ENCODE measurements at places on chromosomes 1 and 21.

DNA sequence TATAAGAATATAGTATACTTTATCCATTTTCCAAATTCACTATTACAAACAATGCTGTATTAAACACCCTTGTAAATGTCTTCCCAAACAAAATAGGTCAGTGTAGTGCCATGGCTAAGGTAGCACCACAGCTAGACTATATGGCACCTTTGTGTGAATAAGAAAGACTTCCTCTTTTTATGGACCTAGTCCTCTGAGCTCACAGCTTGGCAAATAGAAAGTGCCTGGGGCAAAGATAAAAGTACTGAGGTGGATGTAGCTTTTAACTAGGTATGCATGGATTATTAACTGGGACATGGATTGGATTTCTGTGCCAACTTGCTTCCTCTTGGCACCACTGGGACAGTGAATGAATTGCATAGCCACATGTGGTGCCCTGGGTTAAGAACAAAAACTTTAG is 25.0 kb downstream of the HRNR start:
- no peak for DNase-seq

- DNase-seq: no peak
Measured at GRCh38 chr1:247467129-247467528, 9.2 kb upstream of the OR2B11 start.

- DNase-seq: peak; percentile 68
Measured at GRCh38 chr1:33255347-33256220, 708 bp upstream of the ZNF362 start.

DNA sequence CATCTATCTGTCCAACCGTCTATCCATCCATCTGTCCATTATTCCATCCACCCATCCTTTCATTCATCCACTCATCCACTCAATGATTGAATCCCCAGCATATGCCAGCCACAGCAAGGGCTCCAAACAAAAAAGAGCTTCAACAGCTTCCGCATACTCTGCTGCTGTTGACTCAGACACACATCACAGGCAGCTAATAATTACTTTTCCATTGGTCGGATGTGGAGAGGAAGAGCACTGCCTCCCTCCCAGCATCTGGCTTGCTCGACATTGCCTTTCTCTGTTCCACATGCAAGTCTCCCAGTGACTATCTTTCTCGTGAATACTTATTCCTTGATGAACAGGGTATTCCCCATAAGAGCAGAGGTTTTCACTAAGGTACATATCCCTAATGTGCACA is 176.5 kb downstream of the HIVEP3 start:
- DNase-seq: no peak

DNA sequence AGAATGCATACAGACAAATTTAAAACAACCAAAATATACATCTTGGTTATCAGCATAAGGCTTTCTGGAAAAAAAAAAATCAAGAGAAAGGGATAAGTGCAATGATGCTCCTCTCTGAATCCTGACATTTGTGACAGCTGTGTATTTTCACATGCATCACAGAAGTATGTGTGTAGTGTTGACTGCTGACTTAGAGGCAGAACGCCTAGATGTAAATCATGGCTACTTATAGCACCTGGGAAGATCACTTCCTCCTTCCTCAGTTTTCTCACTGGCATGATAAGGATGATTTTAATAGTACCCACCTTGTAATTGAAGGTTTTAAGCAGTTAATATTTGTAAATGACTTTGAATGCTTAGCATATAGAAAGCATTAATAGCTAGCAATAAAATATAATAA is 112.5 kb downstream of the MRPL39 start:
- no peak for DNase-seq

GRCh38 chr1:197284966-197285365 is 16.9 kb downstream of the CRB1 start:
- DNase-seq: no peak

- DNase-seq: no peak
Measured at GRCh38 chr1:161039546-161039945, 782 bp upstream of the TSTD1 start.

GRCh38 chr1:10965546-10966226 is 46.8 kb upstream of the TARDBP start:
- no peak for DNase-seq

DNA sequence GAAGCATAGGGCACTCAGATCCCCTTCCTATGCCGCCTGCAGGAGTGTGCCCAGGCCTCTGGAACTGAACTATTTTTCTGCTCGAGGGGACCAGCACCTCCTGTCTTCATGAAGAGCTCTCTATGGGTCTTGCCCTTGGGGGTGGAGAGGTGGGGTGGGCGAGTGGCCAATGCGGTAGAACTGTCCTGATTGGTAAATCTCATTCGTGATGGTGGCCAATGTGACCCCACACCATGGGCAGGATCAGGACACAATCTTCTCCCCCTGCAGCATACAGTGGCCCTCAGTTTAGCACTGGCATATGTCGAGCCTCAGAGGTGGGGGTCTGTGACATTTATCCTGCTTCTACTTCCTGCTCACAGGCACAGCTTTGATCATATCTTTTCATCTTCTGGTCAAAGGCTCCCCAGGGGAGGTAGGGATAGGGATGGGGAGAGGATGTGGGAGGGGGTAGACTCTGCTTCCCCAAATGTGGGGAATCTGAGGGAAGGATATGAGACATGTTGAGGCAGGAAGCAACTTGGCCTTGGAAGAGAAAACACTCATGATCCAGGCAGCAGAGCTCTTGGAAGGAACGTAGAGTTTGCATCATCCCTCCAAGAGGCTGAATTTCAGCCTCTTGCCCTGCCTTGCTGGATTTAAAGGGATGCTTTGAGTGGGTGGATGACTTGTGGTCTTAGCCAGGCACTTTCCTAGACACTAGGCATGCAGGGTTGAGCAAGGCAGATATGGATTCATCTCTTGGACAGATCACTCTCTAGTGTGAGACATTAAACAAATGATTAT is 81.8 kb downstream of the LAMC2 start:
- no peak for DNase-seq

- no peak for DNase-seq
Measured at GRCh38 chr1:70140894-70141293, 64.5 kb downstream of the LRRC40 start.

DNA sequence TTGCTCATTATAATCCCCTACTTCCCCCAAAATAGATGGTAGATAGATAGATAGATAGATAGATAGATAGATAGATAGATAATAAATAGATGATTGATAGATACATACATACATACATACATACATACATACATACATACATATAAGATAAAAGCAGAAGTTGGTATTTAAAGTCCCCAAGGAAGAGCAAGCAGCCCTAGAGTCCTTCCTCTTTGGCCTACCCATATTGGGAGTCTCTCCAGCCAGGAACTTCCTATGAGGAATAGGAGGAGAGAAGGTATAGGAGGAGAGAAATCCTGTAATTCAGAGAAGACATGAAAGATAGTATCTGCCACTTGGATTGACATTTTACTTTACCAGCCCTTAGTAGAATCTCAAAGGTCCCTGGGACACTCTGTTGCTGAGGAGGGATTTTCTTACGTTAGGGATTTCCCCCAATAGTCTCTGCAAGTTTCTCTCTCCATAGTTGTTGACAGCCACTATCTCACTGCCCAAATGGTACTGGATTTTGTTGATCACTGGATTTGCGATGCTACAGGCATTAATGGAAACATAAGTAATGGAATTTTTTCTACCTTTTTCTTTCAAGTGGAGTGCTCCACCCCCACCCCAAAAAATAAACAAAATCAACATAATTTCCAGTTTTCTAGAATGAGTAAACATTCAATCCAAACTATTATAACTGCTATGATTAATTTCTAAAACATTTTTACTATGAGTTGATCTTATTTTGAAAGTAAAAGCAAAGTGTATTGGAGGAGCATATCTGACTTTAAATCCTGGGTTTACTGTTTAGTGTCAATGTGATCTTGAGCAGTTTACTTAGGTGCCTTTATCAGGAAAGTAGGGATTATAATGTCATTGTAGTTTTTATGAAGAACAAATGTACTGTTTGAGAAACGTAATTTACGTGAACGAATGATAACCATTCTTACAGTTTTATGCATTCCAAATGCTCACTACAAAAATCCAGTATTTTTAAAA is 93.2 kb upstream of the TNFSF4 start:
- DNase-seq: no peak

DNA sequence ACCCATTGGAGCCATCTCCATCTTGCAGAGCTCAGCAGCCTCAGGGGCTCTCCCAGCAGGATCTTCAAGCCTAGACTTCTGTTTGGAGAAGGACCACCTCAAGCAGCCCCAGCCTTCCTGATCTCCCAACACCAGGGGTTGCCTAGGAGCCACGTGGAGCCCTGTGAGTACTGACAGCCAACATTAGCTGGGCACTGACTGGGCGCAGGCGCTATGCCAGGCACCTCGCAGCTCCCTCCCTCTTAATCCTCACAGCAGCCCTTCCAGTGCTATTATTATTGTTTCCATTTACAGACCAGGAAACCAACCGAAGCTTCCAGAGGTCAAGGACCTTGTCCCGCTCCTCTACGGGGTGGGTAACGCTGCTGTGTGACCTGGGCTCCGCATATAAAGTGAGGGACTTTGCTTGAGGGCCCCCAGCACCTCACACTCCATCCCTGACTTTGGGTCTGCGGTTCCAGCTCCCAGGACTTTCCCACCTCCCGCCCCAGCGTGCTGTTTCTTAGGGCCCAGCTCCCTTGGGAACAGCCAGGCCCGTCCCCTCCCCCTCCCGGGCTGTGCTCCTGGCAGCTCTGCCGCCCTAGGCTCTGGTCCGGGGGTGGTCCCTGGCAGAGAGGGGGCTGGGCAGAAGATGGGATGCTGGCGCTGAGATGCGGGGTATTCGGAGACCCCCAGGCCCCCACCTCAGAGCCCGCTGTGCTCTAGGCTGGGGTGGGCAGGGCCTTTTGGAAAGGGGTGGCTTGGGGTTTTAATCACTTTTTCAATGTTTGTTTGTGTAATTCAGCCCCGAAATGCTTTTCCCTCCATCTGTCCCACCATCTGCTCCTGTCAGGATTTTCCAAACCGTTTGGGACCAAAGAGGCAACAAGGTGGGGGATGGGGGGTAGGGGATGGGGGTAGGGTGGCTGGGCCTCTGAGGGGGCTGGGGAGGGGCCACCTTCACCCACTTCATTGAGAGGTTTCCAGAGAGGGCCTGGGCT is 4.1 kb upstream of the HPCA start:
- no peak for DNase-seq

- no peak for DNase-seq
Measured at GRCh38 chr1:202671399-202671798, 38.9 kb downstream of the SYT2 start.

DNA sequence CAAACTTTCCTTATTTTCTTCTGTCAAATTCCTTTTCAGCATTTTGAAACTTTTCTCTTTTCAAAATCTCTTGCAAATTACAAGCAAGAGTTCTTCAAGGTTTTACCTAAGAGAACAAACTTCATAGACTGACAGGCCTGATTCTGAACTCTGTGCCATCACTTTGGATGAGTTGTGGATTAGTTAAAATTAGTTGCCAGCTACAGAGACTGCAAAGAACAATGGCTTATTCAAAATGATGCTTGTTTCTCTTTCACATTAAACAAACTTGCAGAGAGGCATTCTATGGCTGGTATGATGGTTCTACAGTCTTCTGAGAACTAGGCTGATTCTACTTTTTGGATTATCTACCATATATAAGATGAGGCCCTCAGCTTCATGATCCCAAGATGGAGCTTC is 3.8 kb downstream of the LRRC8B start:
- no peak for DNase-seq

- DNase-seq: no peak
Measured at GRCh38 chr1:20485527-20486456, at the start of gene CAMK2N1. Gene CAMK2N1 (minus strand): TSS chr1:20486210. CDS start chr1:20485379, 831 bp downstream.

GRCh38 chr1:47865881-47866535 is 131.2 kb downstream of the TRABD2B start:
- no peak for DNase-seq

DNA sequence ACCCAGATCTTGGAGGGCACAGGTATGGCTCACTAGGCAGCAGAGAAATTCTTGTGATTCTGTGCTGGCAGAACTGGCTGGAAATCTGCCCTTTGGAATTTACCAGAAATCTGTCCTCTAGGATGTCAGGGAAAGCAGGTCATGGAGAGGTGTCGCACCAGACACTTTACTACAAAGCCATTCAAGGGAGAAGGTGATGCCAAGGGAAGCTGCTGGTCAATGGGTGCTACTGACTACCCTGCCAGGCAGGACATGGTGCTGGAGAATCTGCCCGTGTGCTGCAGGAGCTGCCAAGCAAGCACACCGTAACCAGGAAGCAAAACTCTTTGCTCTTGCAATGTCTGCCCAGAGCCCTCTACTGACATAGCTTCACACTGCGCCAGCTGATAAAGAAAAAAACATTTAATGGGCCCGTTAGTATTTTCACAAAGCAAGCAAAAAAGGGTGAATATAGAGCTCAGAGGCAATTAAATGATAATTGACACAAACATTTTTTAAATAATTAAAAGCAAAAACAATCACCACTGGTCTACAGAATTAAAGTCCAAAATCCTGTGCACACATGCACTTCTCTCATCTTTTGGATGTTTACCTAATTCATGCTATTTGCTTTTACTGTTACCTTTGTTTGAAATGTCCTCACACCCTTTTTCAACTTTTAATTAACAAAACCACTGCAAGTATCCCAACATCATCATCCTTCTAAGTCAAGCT is 7.2 kb upstream of the FBXO28 start:
- DNase-seq: no peak

DNA sequence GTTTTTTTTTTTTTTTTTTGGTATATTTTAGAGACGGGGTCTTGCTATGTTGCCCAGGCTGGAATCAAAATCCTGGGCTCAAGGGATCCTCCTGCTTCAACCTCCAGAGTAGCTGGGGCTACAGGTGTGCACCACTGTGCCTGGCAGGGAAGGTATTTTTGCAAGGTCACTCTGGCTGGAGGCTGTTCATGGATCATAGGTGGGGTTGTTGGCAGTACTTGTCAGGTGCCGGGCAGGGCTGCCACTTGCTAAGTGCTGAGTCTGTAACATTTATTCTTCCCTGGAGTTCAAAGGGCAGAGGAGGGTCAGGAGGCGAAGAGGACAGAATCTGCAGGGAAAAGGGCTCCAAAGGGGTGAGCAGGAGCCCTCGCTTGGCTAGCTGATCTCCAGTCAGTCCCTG is 24.1 kb downstream of the A3GALT2 start:
- DNase-seq: no peak

- no peak for DNase-seq
Measured at GRCh38 chr1:210185063-210185462, 47.5 kb upstream of the SERTAD4 start.

DNA sequence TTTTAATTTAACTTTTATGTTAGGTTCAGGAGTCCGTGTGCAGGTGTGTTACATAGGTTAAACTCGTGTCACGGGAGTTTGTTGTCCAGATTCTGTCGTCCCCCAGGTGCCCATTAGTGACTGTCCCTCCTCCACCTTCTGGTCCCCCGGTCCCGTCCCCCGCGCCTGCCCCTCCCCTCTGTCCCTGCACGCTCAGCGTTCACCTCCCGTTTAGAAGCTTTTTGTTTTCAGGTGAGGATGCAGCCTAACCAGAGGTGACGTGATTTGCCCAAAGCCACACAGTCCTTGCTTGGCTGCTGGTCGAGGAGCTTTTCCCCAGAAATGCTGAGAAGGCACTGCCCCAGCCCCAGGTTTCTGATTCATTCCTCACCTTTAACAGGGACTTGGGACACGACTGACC is 844 bp downstream of the C1orf146 start:
- no peak for DNase-seq

DNA sequence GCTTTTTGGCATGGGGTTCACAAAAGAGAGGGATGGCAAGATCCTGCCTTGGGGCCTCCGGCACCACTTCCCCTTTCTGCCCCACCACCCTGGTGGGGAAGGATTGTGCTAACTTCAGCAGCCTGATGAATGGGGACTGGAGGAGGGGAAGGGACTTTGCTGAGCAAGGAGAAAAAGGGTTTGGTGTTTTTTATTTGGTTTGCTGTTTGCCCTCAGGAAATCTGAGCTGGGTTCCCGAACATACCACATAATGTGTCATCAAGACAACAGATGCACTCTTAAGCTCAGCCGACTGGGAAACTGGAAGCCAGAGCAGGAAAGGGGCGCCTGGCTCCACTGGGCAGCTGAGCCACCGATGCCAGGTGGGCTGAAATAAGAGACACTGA is 19.8 kb downstream of the OLFML2B start:
- DNase-seq: no peak
